ENCODE measurements at places on chromosomes 1 and 21. TPM values are rescaled to one million over a fixed set of nuclear protein-coding genes. Genes with fewer than 3 reads are reported as not detected.

The LCE1E gene
- not detected for total RNA-seq

The MAP10 gene
- total RNA-seq = 2.7 TPM

DNA sequence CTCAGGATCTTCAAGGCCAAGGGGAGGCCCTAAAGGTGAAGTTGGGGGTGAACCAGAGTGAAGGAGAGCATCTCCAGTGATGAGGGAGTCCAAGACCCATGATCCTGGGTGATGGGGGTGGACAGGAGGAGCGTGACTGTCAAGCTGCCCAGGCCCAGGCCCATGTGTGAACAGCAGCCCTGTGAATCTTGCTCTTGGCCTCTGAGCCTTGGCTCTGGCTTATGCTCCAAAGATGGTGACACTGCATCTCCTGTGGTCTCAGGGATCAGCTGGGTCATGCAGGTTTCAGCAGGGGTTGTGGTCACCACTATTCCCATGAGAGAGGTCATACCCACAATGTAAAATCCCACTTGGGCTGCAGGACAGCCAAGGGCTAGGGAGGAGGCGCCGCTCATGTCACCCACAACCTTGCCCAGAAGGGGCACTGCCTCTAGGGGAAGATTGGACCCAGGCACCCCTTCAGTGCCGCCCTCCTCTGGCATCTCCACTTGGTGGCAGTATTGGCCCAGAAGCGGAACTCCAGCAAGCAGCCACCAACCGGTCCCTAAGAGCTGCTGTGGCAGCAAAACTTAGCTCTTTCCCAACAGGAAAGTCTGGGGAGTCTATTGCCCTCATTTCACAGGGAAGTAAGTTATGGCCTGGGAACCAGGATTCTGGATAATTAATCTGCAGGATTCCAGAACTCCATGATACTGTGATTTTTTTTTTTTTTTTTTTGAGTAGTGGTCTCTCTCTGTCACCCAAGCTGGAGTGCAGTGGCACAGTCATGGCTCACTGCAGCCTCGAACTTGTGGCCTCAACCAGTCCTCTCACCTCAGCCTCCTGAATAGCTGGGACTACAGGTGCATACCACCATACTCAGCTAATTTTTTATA is 7.5 kb upstream of the WNT3A start:
- peaks cover 22% of the 10 kb centered on the region for H3K27me3 ChIP-seq
- H3K4me1 ChIP-seq = no peaks in the 10 kb centered on the region
- no peaks in the 10 kb centered on the region for H3K36me3 ChIP-seq
- peak; percentile 99 for DNase-seq
- H3K27ac ChIP-seq = no peak overlapping the region

DNA sequence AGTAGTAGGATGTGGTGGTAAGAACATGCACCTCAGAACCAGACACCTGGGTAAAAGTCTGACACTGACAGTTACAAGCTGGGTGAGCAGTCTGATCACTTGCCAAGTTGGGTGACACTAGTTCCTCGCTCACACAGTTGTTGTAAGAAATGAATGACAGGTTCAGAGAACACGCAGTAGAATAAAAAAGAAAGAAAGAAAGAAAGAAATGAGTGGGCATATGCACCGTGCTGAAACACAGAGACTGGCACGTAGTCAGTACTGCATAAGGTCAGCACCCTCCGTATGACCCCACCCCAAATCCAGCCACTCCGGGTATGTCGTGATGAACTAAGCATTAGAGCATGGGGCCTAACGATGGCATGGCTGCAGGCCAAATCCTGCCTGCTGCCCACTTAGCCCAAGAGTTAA is 90.6 kb downstream of the GLUL start:
- H3K36me3 ChIP-seq = no peaks in the 10 kb centered on the region
- no peaks in the 10 kb centered on the region for H3K27me3 ChIP-seq
- no peaks in the 10 kb centered on the region for H3K4me1 ChIP-seq
- no peak overlapping the region for H3K4me3 ChIP-seq
- no peak for DNase-seq
- no peak overlapping the region for H3K27ac ChIP-seq

DNA sequence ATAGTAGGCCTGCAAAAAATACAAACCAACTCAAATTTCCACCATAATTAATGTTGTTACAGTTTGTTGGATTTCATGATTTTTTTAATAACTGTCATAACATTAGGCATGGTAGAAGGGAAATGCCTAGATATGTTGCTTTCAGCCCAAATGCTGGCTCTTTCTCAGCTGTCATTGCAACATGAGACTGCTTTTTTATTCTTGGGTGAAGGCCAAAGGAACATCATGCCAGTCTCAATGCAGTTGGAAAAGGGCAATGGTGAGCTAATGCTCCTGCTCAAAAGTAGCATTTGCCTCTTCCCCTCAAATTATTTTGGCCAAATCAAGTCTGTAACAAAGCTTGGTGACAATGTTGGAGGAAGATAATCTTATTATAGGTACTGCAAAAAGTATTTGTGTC is 877.7 kb upstream of the PRMT6 start:
- no peak overlapping the region for H3K4me3 ChIP-seq
- H3K27ac ChIP-seq = no peak overlapping the region
- H3K27me3 ChIP-seq = no peaks in the 10 kb centered on the region
- H3K36me3 ChIP-seq = no peaks in the 10 kb centered on the region
- no peak for DNase-seq
- H3K4me1 ChIP-seq = no peaks in the 10 kb centered on the region

All from osteoblast (primary cell).